ENCODE measurements at places on chromosomes 13 and 19.

- DNase-seq, result no peak
Measured at GRCh38 chr19:38778733-38779132, 5.4 kb upstream of the LGALS7 start.

DNA sequence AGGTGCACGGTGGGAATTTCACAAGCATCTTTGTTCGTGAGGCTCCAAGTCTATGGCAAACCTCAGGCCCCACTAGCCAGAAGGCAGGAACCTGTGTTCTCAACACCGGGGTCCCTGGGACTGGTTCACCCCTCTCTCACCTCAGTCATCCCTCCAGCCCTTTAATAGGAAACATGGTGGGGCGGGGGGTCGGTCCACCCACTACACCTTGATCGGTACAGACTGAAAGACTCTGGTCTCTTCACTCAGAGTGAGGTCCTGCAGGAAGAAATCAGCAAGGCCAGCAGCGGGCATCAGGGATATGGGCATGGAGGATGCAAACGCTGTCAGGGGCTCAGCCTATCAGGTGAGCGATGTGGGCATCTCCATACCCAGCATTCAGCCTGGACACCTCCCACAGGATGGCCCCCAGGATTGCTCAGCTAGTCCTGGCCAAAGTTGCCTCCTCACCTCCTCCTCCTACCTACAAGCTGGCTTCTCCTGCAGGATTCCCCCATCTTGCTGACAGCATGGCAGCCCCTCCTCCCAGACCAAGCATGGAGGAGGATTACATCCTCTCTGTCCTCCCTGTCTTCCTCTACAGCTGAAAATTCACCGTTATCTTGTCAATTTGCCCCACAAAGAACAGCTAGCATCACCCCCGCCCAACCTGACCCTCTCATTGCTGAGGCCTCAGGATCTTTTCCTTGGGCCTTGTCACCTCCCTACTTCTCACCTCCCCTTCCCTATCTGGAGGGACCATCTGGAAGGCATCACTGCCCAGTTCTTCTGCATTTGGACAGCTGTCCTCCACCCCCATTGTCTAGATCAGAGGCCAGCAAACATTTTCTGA is 37.3 kb upstream of the CD33 start:
- no peak for DNase-seq

DNA sequence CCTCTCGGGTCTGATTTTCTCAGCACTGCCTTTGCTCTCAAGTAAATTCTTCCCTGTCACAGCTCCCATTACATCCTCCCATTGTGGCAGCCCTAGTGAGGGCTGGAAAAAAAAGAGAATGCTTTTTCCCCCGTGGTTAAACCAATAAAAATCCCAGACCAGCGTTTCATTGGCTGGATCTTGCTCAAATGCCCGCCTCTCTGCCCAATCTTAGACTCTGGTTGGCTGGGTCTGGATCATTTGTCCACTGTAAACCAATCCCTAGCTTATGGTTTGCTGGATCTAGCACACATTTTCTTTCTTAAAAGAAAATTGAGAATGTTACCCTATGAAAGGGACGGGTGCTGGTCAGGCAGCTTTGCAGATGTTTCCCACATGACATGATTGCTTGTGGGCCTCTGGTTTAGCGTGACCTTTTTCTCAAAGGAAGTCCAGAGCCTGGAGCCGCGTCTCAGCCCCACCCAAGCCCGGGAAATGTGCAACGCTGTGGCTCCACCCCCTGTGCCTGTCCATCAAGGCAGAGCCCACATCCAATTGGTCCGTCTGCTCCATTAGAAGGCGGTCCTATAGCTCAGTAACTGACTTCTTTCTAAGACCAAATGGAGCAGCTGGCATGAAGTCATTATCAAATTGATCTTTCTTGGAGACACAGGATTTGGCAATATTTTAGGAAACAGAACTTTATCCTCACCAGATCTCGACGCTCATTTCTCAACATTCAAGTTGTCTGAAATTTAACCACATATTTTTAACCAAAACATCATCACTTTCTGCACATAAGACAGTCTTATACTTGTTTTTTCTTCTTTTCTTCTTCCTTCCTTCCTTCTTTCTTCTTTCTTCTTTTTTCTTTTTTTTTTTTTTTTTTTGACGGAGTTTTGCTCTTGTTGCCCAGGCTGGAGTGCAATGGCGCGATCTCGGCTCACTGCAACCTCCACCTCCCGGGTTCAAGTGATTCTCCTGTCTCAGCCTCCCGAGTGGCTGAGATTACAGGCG is 2.6 kb upstream of the MCEMP1 start:
- DNase-seq, result peak; percentile 60

GRCh38 chr13:78383071-78383484 is 220.3 kb downstream of the POU4F1 start:
- no peak for DNase-seq

DNA sequence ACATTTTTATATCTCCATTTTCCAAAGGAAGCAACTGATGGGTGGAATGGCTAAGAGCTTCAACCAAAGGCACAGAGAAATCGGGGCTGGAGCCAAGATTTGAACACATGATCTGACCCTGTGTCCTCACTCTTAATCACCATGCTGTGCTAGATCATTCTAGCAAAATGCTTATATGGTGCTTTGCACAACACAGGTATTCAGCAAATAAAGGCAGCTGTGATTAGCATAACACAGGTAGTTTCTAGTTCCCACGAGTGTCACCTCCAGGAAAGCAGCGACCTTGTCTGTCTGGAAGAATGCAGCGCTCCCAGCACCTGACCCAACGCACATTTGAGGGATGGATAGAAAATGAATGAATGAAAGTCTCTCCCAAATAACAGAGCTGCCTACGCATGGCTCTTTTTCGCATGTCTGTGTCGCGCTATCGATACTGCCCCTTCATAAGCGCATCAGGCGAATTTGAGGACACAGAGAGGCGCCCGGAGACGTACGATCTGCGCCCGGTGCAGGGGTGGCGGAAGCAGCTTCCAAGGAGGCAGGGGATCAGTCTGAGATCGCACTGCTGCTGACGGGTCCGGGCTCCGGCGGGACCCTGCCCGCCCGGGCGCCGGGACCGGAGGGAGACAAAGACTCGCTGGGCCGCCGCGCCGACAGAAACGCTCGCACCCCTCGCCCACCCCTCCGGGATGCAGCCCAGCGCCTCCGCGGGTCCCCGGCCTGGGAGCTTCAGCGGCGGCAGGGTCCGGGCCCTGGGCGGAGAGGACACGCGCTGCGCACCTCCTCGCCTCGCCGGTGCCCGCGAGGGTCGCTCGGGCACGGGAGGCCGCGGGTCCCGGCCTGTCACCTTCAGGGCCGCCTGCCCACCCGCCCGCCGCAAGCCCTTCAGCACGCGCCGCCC is 609 bp downstream of the EPS15L1 start:
- DNase-seq, result peak; percentile 46

DNA sequence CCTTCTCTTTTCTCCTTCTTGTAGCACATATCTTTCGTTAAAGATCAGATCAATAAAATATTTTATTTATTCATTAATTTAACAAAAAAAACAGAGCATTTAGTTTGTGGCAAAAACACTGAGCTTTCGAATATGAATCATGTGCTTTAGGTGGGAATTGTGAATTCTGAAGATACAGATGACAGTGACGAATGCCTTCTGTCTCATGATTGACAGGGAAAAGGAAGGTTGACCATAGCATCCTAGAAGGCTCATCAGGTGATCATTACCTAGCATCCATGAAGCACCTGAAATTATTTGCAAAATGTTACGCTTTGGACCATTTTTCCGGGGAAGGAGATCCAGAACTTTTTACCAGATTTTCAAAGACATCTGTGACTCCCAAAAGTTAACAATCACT is 3.8 kb downstream of the ARL11 start:
- DNase-seq, result no peak

DNA sequence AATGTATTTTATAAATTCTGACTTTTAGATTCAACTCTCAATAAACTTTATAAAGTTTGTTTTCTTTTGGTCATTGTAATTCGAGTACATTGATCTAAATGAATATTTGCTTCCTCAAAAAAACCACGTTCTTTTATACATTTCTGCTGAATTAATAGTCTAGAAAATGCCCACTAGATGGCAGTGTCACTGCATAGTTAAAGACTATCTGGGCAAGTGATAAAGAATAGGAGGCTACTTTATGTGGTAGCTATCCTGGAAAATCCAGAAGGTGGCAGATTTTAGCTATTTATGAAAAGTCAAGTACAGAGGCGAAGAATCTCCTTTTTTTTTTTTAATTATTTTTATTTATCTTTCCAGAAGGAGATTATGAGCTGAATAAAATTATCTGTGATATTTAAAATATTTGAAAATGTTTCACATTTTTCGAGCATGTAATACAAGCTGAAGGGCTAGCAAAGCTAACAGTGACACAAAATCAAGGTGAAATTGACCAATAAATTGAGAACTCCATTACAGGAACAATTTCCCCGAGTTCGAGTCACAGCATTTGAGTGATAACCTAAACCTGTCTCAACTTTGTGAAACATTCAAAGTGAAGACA is 221.8 kb downstream of the OLFM4 start:
- DNase-seq, result peak; percentile 62

DNA sequence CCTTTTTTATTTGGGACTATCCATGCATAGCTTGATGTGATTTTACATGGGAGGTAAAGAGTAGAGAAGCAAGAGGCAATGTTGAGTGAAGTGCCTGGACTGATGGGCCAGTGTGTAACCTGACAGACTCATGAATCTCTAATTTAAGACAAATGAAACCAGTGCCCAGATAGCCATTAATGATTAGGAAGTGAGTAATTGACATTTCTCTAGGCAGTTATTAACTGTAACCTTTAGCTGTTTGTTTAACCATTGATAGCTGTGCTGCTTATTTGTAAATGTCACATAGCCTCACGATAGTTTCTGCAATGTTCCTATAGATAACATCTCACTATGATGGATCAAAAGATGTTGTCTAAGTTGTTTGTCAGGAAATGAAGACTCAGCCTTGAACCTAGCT is 1047.5 kb upstream of the SPRY2 start:
- DNase-seq, result no peak

DNA sequence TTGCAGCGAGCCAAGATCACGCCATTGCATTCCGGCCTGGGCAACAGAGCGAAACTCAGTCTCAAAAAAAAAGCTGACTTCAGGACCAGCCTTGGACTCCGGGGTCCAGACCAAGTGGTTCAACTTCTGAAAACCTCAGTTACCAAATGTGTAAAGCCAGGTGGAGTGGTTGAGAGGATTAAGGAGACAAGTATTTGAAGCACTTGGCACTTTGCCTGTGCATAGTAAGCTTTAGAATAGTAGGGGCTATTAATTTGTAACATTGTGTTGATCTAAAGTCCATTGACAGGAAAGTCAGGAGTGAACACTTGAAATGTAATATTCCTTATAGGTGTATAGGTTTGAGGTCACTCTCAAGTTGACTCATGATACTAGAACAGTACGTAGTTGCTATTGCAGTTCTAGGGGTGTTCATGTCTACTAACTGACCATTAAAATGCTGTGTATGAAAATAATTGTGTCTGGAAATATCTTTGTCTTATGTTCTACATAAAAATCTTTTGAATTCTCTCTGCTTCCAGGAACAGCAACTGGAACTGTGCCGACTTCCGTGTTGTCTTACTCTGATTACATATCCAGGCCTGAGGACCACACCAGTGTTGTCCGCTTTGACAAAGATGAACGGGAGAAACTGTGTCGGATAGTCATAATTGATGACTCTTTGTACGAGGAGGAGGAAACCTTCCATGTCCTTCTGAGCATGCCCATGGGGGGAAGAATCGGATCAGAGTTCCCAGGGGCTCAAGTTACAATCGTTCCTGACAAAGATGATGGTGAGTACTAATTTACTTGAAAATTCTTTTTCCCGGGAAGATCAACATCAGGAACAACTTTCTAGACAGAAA is 97.4 kb downstream of the FREM2 start:
- DNase-seq, result no peak

- DNase-seq, result no peak
Measured at GRCh38 chr19:32819419-32820400, 49.9 kb downstream of the SLC7A9 start.

DNA sequence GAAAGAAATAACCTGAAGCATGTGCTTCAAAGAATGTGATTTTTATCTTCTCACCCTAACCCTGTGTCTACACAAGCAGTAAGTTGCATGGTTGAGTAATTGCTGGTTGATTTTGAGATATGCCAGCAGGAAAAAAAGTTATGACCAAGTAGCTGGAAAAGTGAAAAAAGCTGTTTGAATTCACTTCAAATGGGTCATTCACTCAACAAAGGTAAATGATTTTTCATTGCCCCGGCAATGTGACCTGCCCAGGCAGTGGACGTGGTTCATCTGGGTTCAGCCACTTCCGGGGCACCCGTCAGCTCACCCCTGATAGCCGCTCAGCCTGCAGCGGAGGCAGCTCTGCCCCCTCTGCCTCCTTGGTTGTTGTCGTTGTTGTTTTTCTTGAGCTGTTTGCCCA is 18.5 kb downstream of the TNFRSF19 start:
- no peak for DNase-seq

DNA sequence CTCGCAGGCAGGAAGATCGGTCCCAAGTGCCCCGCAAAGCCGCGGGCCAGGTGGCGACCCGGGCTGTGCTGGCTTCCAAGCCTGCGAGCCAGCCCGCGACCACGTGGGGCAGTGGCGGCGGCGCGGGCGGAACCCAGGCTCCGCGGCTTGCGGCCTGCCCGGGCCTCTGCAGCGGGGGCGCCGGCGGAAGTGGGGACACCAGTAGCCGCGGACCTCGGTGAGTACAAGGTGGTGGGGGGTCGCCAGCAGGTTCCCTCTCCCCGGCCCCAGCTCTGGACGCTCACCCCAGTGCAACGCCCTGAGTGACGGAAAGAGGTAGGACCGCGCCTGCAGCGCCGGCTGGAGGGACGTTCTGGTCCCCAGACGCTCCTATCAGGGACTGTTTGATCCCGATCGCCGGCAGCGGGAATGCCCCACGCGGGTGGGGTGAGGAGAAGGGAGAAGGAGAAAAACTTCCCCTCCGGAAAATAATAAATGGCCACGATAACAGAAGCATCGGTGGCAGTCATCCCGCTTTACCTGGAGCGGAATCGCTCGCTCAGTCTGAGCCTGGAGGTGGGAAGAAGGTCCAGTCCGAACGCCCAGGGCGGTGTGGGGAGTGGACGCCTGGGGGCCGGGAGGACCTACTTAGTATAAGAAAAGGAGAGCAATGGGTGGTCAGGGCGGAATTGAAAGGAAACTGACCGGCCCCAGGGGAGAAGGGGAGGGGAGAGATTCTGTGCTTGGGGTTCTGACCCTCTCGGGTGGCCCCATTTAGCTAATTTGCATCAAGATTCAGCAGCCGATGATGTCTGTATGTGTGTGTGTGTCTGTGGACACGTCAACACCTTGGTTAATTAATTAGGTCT is at the start of gene GEMIN7:
Gene GEMIN7, plus strand, starts transcription at position 198 of the 848 bp plus-strand sequence. CDS start 10,855 bp downstream, outside the sequence.
- peak; percentile 72 for DNase-seq

- DNase-seq, result no peak
Measured at GRCh38 chr19:2517881-2518601, 42.1 kb downstream of the GADD45B start.

All from HCEC 1CT (cell line).